ENCODE measurements at places on chromosomes 1 and 21. TPM values are rescaled to one million over a fixed set of nuclear protein-coding genes. Genes with fewer than 3 reads are reported as not detected.

CHRM3 gene
- 2.2 TPM for polyA plus RNA-seq

CYP4X1 gene
- 0.69 TPM for polyA plus RNA-seq

TMEM61 gene
- not detected for polyA plus RNA-seq

NUF2 gene
- 7.6 TPM for polyA plus RNA-seq

EXO1 gene
- 3.4 TPM for polyA plus RNA-seq

TNFRSF14 gene
- polyA plus RNA-seq: not detected

GABPA gene
- polyA plus RNA-seq: 20.4 TPM

PCP4 gene
- polyA plus RNA-seq: 3.0 TPM

SPRR2F gene
- 25.7 TPM for polyA plus RNA-seq

SMPDL3B gene
- 6.8 TPM for polyA plus RNA-seq

VCAM1 gene
- polyA plus RNA-seq: 806 TPM

PIGR gene
- not detected for polyA plus RNA-seq

OPRD1 gene
- polyA plus RNA-seq: 0.13 TPM

LIN9 gene
- 9.7 TPM for polyA plus RNA-seq

KRTAP13-2 gene
- polyA plus RNA-seq: not detected

SLC30A10 gene
- 0.59 TPM for polyA plus RNA-seq

PGLYRP4 gene
- polyA plus RNA-seq: 0.33 TPM

AMY2B gene
- polyA plus RNA-seq: 42.9 TPM

NHLH1 gene
- 1.6 TPM for polyA plus RNA-seq

LENEP gene
- not detected for polyA plus RNA-seq

S100A16 gene
- 110 TPM for polyA plus RNA-seq

TAS1R1 gene
- 0.17 TPM for polyA plus RNA-seq

BARHL2 gene
- not detected for polyA plus RNA-seq

DCDC2B gene
- 0.64 TPM for polyA plus RNA-seq

VHLL gene
- not detected for polyA plus RNA-seq

C1orf185 gene
- not detected for polyA plus RNA-seq

AKR7A3 gene
- polyA plus RNA-seq: 0.26 TPM

RGS13 gene
- 2.0 TPM for polyA plus RNA-seq

KRTAP19-1 gene
- polyA plus RNA-seq: not detected

DIO1 gene
- not detected for polyA plus RNA-seq

ATG4C gene
- polyA plus RNA-seq: 17.7 TPM

TGFBR3 gene
- polyA plus RNA-seq: 14.6 TPM

OXCT2 gene
- 0.35 TPM for polyA plus RNA-seq

CD2 gene
- not detected for polyA plus RNA-seq

JAM2 gene
- 3.1 TPM for polyA plus RNA-seq

PROK1 gene
- not detected for polyA plus RNA-seq
